ENCODE measurements at places on chromosomes 5 and 9. TPM values are rescaled to one million over a fixed set of nuclear protein-coding genes. Genes with fewer than 3 reads are reported as not detected.

TPM2 gene
- total RNA-seq, result 209 TPM

CMBL gene
- total RNA-seq, result 8.4 TPM

DEPDC1B gene
- total RNA-seq, result 0.91 TPM

INSL6 gene
- not detected for total RNA-seq

PIP5K1B gene
- total RNA-seq, result 76.8 TPM

C5orf63 gene
- total RNA-seq, result 13.6 TPM

FOXE1 gene
- 1.8 TPM for total RNA-seq

NIPBL gene
- 48.8 TPM for total RNA-seq

PCDHGB3 gene
- 2.7 TPM for total RNA-seq

CDH18 gene
- not detected for total RNA-seq

GIN1 gene
- total RNA-seq, result 6.0 TPM

CTXN3 gene
- total RNA-seq, result not detected

FOXD4L5 gene
- total RNA-seq, result not detected

KIAA0825 gene
- 3.8 TPM for total RNA-seq

LCN6 gene
- total RNA-seq, result 6.7 TPM

ACOT12 gene
- total RNA-seq, result not detected

SH3GL2 gene
- total RNA-seq, result 4.1 TPM

PCDHA13 gene
- total RNA-seq, result 1.4 TPM

PDE6A gene
- not detected for total RNA-seq

CAMK4 gene
- total RNA-seq, result 1.9 TPM

RNF145 gene
- total RNA-seq, result 296 TPM
